AG10803 (cell line): ENCODE measurements at places on chromosomes 11 and 22.

- DNase-seq, result no peak
Measured at GRCh38 chr11:129698212-129698611, 117.4 kb upstream of the TMEM45B start.

- peak; percentile 25 for DNase-seq
Measured at GRCh38 chr22:41833369-41834004, 582 bp downstream of the SREBF2 start.

- DNase-seq, result peak; percentile 29
Measured at GRCh38 chr11:57792060-57792541, 30.5 kb downstream of the CTNND1 start.

DNA sequence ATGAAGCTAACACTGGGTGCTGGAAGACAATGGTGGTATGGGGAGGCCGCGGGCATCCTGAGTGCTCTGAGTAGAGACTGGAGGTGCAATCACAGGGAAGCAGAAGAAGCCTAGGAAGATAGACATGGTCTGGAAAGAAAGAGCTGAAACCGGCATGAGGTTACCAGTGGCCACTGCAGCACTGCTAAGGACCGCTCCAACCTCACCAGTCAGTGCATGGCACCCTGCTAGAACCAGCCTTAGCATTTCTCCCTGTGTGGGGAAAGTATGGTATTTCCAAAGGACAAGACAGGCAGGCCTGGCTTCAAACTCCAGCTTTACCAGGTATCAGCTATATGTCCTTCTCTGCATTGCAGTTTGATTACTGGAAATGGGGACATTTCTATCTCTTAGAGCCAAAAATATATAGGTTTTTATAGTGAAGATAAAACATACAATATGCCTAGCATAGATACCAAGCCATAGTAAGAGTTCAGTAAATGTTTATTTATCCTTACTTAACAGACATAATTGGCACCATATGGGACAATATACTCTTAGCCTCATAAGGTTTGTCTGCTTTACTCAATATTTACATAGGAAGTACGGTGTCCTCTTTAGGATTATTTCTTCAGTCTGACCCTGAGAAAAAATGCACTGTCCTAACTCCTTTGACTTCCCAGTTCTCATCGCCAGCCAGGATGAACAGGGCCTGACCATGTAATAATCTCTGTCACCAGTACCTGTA, 231.1 kb downstream of the TENM4 start:
- no peak for DNase-seq

DNA sequence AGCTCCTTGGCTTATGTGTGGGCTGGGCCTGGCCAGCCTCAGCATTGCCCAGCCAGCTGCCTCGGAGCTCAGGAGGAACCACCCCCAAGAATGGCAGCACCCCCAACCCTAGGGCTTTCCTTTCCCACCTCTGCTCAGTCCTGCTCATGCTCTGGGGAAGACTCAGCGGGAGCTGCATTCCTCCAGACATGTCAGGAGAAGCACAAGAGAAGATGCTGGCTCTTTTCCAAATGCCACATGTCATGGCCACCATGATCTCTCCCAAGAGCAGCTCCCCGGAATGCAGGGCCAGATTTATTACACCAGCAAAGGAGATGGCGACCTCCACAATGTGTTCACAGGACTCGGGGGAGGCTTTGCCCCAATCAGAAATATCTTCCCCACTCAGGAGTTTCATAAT, 143.7 kb downstream of the PKNOX2 start:
- DNase-seq, result no peak

GRCh38 chr11:3859373-3859881, 4.0 kb downstream of the STIM1 start:
- no peak for DNase-seq

DNA sequence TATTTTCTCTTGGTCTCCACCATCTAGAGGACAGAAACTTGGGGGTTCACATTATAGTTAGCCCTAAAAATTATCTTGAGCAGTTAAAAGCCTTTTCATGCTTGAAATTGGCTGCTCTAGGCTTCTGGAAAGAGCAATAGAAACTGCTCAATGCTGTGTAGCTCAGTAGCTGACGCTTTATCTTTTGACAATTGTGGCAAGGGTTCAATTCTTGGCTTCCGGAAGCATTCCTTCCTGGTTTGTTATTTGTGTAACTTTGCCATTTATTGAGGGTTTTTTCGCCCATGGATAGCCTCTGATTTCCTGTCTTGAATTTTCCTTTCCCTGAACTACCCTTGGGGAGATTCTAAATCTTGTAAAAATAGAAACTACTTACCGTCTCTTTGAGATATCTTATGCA, 10.3 kb upstream of the OR56A1 start:
- no peak for DNase-seq

DNA sequence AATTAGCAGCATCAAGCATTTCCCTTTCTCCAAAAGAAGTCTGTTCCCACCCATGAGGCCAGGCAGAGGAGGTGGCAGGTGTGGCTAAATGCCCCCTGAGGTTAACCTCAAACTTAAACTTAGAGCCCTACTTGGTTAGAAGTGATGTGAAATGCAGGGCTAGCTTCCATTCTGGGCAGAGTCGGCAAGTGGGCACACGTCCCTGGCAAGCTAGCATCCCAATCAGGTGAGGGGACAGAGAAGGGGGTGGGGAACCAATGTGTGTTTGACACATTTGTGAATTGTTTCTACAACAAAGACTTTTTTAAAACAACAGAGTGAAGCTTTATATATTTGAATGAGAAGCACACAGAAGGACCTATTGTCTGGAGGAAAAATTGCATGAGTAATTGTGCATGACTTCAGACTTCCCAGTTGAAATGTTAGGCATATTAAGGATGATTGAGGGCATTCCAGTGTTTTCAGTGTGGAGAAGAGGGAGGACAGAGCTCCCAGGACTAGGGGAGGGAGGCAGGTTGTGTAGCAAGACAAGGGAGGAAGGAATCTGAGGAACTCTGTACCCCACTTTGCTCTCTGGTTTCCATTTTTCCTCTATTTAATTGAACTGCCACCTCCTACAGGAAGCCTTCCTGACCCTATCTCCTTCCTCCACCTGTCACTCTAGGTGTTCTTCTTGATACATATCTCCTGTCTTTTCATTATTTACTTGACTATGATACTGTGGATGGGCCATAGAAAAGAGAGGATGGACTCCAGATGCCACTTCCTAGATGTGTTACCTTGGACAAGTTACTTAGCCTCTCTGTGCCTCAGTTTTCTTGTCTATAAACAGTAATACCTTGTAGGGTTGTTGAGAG, 83.3 kb upstream of the PICALM start:
- peak; percentile 84 for DNase-seq

- peak; percentile 64 for DNase-seq
Measured at GRCh38 chr22:31272522-31273446, 19.5 kb downstream of the PIK3IP1 start.

- peak; percentile 73 for DNase-seq
Measured at GRCh38 chr11:13955971-13956421, 6.5 kb upstream of the SPON1 start.

DNA sequence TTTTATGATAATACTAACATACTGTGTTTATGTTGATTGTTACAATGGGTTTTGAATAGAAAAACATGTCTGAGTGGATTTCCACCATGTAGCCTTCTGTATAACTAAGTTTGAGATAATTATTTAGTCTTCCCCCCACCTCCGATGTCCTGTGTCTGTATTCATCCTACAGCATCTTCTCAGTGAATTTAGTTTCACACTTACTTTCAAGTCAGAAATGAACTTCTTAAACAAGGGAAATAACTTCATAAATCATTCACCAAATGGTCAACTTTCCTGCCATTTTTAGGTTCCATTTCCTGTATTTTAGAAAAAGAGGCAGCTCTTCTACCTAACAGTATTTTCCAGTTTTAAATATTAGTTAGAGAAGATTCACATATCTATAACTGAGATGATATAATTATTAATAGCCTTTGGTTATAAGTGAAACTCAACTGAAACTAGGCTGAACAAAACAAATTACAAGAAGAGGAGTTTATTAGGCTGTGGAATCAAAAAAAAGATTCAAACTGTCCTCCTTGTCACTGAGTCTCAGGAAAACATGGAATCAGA, 3.5 kb downstream of the OR51B5 start:
- DNase-seq, result no peak

- no peak for DNase-seq
Measured at GRCh38 chr11:118312328-118312727, 7.8 kb downstream of the CD3E start.

GRCh38 chr11:84681456-84681855, 945.7 kb downstream of the DLG2 start:
- no peak for DNase-seq

- DNase-seq, result no peak
Measured at GRCh38 chr22:22682807-22683667, 38.6 kb downstream of the GGTLC2 start.

DNA sequence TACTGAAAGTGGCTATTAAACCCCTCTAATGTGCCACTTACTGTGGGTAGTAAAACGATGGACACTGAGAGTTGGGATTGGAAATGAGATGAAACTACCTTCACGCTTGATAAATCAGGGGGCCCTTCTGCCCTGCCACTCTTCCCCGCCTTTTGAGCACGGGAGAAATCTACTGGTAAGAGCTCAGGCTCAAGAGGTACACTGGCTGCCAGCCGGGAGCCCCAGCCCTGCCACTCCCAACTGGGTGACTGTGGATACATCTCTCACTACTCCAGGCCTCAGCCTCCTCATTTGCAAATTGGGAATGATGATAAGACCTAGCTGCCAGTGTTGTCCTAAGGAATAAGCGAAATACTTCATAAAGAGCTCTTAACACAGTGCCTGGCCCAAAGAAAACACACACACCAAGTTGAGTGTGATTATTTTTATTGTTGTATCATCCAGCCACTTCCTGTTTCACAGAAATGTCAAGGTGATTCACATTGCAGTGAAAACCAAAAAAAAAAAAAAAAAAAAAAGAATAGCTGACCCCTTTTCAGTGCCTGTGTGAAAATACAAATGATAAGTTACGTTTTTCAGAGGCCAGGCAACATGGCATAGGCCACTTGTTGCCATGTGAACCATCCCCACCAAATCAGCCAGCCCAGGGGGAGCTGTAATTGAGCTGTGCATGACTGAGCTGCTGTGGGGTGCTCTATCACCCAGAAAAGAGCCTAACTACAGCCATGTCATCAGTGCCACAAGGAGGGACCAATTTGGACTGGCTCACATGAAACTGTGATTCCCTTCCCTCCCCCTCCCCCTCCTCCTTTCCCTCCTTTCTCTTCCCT, 4.4 kb upstream of the ZNRD2 start:
- DNase-seq, result no peak

GRCh38 chr11:45432100-45432499, 146.0 kb upstream of the SYT13 start:
- DNase-seq, result no peak

- no peak for DNase-seq
Measured at GRCh38 chr11:69384251-69385143, 90.5 kb downstream of the MYEOV start.

GRCh38 chr11:103936059-103936458, 100.4 kb upstream of the DDI1 start:
- peak; percentile 44 for DNase-seq

GRCh38 chr11:67700141-67700540, 25.7 kb upstream of the ALDH3B2 start:
- DNase-seq, result no peak

DNA sequence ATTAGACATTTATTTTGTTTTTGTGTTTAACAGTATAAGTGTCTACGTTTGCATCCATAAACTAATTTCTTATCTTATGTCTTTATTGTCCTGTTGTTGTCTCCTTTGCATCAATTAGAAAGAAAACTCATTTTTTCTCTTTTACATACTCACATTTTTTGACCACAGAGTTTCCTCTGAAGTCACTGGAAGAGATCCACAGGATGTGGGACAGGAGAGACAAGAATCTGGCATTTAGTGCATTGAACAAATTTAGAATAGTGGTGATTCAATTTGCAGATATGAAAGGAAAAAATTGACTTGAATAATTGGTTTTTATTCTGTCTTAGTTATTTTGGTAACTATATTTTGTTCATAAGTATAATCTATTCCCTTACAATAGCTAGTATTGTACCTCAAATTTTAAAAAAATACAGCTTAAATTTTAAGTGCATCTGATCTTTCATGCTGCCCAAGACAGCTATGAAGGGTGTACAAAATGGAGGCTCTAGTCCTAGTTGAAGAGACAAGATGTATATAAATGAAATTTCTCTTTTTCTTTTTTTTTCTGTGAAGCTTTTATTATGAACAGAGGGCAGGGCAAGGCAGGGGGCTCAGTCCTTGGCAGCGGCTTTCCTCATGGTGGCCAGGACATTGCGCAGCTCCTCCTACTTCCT, 24.4 kb downstream of the HORMAD2 start:
- peak; percentile 30 for DNase-seq

- DNase-seq, result no peak
Measured at GRCh38 chr11:102061276-102061675, 14.0 kb downstream of the CFAP300 start.
